ENCODE measurements at places on chromosomes 2 and 18. TPM values are rescaled to one million over a fixed set of nuclear protein-coding genes. Genes with fewer than 3 reads are reported as not detected.
A peak's percentile ranks its signal among the peaks of the same experiment; 100 is the strongest.

BCS1L gene
- 57.4 TPM for total RNA-seq

SLC30A3 gene
- 16.7 TPM for total RNA-seq

MATN3 gene
- 3.4 TPM for total RNA-seq

B4GALT6 gene
- 24.2 TPM for total RNA-seq

IGFBP5 gene
- total RNA-seq = not detected

- DNase-seq = no peak
These were observed 562.4 kb downstream of the RNF144A start for GRCh38 chr2:7479603-7480002.

DNA sequence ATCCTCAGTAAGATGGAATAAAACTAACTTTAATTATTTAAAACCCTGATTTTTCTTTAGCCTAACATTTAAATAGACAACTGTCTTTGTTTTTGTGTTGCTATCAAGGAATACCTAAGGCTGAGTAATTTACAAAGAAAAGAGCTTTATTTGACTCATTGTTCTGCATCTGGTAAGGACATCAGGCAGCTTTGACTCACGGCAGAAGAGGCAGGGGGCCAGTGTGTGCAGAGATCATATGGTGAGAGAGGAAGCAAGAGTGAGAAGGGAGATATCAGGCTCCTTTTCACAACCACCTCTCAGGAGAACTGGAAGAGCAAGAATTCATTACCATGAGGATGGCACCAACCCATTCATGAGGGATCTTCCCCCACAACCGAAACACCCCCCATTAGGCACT, 64.6 kb upstream of the TFPI start:
- DNase-seq = no peak

- no peak for DNase-seq
These were observed 13.0 kb upstream of the SULT1C4 start for GRCh38 chr2:108364676-108365297.

DNA sequence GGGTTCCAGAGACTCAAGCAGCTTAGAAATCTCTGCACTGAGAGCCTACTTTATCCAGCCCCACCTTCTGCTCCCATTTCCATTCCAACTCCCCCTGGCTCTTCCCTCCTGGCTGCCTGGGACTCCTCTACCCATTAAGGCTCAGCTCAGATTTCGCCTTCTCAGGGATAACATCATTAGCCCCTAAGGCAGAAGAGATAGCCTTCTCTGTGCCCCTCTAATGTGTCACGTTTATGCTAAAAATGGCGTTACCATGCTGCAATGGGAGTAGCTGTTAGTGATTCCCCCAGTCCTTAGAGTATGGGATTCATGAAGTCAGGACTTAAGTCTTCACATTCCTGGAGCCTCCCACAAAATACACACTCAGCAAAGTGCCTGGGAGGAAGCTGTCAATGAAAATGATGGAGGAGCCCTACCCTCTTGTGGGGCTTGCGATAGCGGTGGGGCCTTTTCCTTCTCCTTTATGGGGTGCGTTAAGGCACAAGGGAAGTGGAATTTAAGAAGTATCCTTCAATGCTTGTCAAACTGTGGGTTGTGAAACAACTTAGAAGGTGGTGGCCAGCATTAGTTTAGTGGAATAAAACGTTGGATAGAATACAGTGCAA, 144.7 kb upstream of the COPS8 start:
- DNase-seq = no peak

GRCh38 chr2:199926806-199927205, 15.7 kb downstream of the C2orf69 start:
- DNase-seq = no peak

GRCh38 chr18:60248336-60249330, 123.9 kb downstream of the MC4R start:
- no peak for DNase-seq

DNA sequence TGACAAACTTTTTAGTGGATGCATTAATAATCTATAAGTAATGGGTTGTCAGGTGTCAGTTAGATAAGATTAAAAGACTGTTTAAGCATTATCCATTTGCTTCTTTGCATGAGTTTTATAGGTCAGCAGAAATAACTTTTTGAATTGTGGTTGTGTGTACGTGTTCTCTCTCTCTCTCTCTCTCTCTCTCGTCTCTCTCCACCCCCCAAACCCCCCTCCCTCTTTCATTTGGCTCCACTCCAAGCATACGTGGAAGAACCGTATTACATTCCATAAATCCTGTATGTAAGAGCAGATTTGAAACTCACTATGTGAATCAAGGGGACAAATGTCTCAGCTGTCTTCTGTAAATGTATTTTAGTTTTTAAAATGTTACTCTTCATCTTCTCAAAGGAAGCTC, 120.2 kb downstream of the MEIS1 start:
- no peak for DNase-seq

- DNase-seq = no peak
These were observed 220.2 kb upstream of the SIX2 start for GRCh38 chr2:45229411-45229810.

GRCh38 chr2:68251855-68252399, 405 bp downstream of the PPP3R1 start:
- DNase-seq = peak; percentile 15

DNA sequence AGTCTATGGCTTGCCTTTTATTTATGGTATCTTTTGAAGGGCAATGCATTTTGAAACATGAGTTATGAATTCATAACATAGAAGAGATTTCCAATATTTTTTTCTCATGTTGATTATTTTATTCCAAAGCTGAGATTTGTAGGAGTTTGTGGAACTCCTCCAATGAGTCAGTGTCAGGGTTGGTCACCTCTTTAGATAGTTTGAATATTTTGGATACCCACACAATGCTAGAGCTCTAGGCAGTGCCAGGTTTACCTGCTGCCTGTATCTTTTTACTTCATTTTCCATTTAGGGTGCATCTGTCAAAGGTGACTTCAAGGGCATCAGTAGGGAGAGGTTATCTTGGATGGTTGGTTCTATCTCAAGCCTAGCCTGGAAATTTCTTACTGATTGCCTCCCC, 152.7 kb downstream of the CERS6 start:
- DNase-seq = no peak

- DNase-seq = no peak
These were observed 2.7 kb downstream of the TUBB6 start for GRCh38 chr18:12310762-12311161.

DNA sequence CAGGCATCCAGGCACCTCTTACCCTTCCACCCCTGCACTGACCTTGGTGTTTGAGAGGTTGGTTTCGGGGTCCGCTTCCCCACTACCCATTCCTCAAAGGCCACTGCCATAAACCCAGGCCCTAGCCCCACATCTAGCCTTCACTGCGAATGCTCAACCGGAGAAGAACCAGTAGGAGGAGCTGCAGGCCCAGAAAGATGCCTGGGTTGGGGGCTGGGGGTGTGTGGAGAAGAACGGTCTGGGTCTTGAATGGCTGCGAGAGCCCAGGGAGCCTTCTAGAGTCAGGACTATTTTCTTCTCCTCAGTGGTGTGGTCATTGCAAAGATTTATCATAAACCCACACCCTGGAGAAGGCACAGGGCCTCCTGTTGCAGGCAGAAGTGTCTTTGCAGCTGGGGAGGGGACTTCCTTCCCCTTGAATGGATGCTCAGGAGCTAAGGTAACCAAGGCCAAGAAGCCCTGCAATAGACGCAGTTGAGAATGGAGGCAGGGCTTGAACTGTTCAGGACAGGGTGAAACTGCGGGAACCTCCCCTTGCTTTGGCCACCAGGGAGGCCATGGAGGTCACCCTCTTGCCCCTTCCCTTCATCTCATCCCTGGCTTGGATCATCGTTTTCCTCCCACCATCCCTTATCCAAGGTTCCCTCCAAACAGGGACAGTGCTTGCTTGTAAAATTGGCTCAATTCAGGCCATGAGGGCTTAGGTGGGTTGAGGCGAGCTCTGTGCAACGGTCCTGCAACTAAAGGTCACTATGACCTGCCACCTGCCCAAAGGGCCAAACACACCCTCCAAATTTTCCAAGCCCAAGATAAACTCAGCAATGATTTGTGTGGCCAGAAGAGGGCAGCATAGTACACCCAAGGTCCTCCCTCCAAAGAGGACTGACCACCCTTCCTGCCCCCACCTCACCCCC, 20.9 kb downstream of the THNSL2 start:
- DNase-seq = peak; percentile 29

DNA sequence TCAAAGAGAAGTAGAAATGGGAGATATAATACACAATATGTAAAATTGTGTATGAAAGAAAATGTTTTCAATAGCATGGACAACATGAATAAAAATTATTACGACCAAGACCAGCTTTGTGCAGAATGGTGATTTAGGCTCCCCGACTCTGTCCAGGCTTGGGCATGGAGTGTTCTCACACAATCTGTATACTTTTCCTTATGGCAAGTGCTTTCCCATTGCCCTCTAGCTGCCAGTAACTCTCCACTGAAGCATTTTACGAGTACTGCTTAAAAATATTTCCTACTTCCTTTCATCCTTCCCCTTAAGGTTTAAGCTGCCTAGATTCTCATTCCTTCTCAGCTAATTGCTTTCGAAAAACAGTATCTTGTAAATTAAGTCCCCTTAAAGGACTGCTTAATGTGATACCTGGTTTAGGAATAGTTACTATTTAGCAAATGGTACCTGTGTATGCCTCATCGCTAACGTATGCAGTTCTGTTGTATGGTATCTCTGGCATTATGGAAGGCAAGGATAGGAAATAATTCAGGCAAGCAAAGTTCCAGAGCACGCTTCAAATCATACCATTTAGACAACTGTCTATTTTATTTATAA, 714.6 kb downstream of the ERBB4 start:
- no peak for DNase-seq

DNA sequence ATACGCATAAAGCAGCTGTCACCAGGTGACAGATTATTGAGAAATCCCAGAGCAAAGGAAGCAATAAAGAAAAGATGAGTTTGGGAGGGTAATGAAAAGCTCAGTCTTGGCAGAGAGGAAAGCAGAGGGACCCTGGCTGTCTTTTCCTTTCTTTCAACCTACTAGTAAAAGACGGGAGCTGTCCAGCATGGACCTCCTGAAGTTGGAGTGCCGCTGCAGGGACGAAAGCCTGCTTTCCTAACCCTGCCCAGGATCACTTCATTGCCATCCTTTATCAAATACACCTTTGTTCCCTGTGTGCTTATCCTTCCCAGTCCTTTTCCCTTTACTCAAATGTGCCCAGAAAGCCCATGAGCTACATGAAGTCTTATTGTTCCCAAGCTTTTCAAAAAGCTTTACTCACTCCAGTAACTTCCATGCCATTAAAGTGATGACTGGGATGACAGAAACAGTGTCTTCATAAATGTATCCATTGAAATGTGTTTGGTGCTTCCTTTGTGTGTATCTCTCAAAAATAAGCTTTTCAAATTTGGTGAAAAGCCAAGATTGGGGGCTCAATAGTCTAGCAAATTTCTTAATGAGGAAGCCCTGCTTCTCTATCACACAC, 3.7 kb upstream of the SPR start:
- DNase-seq = peak; percentile 35

DNA sequence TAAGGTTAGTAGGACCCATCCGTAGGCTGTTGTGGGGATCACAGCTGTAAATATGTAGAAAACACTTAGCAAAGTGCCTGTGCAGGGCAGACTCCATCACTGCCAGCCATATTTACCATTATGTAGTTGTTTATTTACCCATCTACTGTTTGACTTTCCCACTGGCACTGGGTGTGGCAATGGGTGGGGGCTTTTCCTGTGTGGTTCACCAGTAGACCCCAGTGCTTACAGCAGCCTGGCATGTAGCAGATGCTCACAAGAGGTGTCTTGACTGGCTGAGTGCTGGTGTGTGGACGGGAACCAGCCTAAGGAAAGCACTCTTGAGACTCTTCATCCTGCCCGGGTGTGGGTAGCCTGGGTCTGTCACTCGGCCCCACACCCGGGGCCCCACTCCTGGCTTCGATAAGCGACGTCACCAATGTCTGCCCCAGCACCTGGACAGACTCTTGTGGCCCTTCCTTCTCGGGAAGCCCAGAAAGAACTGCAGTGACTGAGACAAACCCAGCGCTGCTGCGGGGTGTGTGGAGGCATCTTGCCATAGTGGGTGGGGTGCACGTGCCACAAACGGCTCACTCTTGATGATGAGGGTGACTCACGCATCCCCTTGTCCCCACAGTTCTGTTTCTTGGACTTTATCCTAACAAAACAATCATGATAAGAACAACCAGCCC, 78.3 kb downstream of the HDAC4 start:
- DNase-seq = peak; percentile 64
